ENCODE measurements at places on chromosomes 2 and 18.

- DNase-seq, result peak; percentile 13
Measured at GRCh38 chr2:215288112-215288815, 23.6 kb upstream of the ATIC start.

GRCh38 chr18:3060667-3061580 is 48.0 kb upstream of the LPIN2 start:
- DNase-seq, result peak; percentile 40

- DNase-seq, result no peak
Measured at GRCh38 chr2:12478151-12479064, 238.3 kb upstream of the TRIB2 start.

- DNase-seq, result peak; percentile 28
Measured at GRCh38 chr18:44098551-44099098, 582.1 kb upstream of the SETBP1 start.

DNA sequence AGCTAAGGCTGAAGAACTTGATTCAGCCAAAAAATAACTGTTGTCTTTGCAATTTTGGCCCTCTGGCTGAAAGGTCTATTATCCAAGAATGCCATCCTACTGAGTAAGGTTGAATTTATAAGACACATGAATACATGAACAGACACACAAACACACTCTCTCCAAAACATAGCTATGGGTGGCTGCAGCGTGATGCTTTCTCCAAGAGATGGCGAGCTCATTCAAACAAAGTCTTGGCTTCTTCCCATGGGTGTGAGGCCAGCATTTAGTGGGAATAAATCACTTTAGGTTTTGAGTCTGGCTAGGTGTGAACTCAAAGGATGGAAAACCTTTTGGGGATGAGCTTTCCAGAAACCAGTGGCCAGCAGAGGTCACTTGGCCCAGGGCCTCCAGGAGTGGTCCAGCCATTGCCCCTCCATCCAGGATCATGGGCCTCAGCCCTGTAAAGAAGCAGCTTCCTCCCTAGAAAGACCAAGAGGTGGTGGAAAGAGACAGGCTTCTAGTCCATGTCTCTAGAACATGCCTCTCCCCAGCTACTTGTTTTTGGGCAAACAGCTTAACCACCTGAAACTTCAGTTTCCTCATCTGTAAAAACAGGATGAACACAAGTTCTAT is 11.0 kb upstream of the OSR1 start:
- DNase-seq, result no peak

GRCh38 chr2:85755122-85756027 is 1.6 kb downstream of the ATOH8 start:
- no peak for DNase-seq

- no peak for DNase-seq
Measured at GRCh38 chr18:3427944-3428343, 22.0 kb upstream of the TGIF1 start.

GRCh38 chr18:48754993-48755473 is 195.7 kb downstream of the SMAD7 start:
- DNase-seq, result no peak

DNA sequence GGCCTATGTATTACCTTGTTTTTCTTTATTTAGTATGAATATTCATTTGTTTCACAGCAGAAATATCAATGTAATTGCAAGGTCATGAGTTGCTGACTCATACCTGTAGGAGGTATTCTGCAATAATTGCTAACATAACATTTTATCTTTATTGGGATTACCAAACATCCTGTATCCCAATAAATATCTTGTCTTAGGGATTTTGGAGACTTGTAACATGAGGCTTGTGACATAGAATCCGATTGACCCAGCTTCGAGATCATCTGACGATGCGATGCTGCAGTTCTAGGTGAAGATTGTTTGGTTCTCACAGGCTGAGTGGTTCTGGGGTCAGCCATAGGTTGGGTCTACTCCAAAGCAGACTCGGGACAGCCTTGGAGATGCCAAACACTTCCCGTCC is 133.4 kb upstream of the RND3 start:
- DNase-seq, result no peak

- no peak for DNase-seq
Measured at GRCh38 chr2:240563951-240564560, 3.9 kb downstream of the DUSP28 start.

DNA sequence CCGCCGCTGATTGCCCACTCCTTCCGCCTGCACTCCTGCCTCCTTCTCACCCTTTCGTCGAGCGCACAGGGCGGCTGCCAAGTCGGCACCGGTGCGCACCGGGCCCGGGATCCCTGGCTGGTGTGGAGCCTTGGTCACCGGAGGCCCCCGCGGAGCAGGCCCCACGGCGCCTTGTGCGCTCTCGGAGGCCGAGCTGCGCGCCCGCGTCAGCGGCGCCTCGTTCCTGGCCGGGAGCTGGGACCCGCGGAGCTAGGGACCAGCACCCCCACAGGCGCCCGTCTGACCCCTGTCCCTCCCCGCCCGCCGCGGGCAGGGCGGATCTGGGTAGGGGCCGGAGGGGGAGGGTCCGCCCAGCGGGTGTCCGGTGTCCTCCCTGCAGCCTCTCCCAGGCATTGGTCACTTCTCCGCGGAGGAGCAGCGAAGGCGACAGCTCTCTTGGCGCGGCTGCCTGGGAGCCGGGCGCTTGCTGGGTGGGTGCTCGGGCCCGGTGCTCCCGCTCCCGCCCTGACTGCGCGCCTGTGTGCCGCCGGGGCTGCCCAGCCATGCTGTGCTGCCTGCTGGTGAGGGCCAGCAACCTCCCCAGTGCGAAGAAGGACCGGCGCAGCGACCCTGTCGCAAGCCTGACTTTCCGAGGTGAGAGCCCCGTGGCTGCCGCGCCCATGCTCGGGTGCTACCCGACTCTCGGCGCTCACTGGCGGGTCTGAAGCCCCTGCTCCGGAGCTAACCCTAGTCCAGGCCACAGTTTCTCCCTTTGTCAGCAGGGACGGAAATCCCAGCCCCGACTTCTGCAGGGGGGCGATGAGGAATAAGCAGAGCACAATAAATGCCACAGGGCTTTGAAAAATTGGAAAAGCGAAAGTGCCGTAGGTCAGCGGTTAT is 13.2 kb downstream of the DYSF start:
- peak; percentile 37 for DNase-seq

DNA sequence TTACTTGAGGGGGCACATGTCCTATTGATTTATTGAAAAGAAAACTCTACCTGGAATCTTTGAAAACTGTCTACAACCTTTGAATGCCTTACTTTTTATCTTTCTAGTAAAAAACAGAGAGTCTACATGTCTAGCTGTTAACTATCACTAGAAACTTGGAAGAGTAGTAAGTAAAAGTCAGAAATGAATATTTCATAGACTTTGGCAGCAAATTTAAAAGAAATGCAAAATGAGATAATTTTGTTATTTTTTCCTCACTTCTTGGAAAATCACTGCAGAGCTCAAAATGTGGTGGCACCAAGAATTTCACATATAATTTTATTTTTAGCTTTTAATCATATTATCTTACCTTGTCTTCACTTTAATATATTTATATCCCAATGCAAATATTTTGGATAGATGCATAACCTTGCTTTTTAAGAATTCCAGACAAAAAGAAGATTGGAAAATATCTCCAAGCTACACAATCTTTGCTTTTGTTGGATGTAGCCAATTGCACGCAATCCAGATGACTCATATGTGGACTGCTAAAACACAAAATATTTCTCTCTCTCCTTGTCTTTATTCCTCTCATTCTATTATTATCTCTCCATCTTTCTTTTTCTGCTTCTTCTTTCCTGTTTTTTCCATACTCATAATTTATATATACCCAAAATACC is 92.2 kb upstream of the DSEL start:
- DNase-seq, result no peak

DNA sequence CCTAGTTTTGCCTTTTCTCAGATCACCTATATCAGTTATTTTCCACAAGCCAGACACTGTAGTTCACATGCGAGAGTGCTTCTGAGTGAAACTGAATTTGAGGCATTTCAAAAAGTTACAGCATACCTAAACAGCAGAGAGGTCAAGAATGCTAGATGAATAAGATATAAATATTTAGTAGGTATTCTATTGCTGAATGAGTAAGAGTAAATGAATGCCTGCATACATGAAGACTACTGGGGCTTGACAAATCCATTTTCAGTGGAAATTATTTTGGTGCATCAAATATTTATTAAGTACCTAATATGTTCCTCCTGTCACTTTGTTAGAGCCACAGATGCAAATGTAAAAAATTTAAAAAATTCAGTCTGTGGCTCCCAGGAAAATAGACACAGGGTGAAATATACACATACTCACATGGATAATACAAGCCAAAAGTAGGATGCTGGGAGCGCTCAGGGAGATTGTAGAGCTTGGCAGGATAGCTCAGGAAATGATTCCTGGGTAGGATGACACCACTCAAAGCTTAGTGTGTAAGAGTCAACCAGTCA is 27.6 kb upstream of the CDC42EP3 start:
- no peak for DNase-seq

- peak; percentile 84 for DNase-seq
Measured at GRCh38 chr2:61853086-61853846, 594 bp downstream of the FAM161A start.

GRCh38 chr18:43744960-43745745 is 467.9 kb upstream of the SYT4 start:
- no peak for DNase-seq

DNA sequence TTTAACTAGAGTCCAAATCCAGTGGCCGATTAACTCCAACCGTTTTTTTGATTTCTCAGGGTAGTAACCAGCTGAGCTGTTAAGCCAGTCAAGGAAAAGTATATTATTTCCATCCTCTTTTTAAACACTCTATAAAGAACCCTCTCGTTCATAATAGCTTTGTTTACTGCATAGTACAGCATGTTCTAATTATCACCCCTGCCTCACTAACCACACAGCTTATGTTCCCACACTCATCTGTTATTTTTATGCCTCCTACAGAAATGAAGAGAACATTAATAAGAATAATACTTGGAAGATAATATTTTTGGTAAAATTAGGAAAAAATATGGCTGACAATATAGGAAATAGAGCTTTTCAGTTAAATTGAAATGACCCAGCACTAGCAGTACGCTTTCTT is 2132.8 kb upstream of the CELF4 start:
- no peak for DNase-seq

- DNase-seq, result peak; percentile 33
Measured at GRCh38 chr2:134250840-134251461, 2.9 kb upstream of the MGAT5 start.

DNA sequence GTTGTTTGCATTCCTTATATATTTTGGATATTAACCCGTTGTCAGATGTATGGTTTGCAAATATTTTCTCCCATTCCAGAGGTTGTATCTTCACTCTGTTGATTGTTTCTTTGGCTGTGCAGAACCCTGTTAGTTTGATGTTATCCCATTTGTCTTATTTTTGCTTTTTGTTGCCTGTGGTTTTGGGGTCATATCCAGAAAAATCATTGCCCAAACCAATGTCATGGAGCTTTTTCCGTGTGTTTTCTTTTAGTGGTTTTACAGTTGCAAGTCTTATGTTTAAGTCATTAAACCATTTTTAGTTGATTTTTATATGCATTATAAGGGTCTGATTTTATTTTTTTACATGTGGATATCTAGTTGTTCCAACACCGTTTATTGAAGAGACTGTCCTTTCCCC is 35.8 kb downstream of the PPIG start:
- DNase-seq, result no peak

- DNase-seq, result peak; percentile 1
Measured at GRCh38 chr18:31049189-31049588, 6.6 kb upstream of the DSC3 start.

DNA sequence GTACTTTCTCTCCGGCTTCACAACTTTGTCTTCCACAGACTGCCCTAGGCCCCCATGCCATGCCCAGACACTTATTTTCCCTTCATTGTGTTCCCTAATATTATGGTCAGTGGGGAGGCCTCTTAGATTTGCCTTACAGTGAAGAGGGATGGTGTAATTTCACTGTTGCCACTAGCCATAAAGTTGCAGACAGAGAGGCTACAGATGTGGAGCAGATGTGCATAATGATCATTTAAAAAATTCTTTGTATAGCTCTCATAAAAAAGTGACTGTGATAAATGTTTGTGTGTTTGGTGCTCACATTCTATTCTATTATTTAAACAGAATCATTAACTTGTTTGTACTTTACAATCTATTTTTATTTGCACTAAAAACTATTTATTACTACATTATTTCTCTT is 67.5 kb upstream of the FN1 start:
- DNase-seq, result no peak

- no peak for DNase-seq
Measured at GRCh38 chr2:109300582-109300981, 171.6 kb downstream of the SH3RF3 start.

- no peak for DNase-seq
Measured at GRCh38 chr2:38243186-38243880, 133.7 kb downstream of the ATL2 start.

- DNase-seq, result no peak
Measured at GRCh38 chr18:23494992-23495391, 8.3 kb upstream of the RMC1 start.

DNA sequence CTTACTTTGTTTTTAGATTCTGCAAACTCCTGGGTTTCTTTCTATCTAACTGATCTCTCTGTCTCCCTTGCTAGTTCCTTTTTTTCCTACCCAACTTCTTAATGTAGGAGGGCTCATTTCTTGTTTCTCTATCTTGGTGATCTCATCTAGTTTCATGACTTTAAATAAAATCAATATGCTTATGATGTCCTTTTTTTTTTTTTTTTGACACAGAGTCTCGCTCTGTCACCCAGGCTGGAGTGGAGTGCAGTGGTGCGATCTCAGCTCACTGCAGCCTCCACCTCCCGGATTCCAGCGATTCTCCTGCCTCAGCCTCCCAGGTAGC is 42.2 kb upstream of the IL1RL1 start:
- peak; percentile 29 for DNase-seq

GRCh38 chr2:165161510-165161909 is 42.3 kb downstream of the SCN3A start:
- DNase-seq, result no peak

DNA sequence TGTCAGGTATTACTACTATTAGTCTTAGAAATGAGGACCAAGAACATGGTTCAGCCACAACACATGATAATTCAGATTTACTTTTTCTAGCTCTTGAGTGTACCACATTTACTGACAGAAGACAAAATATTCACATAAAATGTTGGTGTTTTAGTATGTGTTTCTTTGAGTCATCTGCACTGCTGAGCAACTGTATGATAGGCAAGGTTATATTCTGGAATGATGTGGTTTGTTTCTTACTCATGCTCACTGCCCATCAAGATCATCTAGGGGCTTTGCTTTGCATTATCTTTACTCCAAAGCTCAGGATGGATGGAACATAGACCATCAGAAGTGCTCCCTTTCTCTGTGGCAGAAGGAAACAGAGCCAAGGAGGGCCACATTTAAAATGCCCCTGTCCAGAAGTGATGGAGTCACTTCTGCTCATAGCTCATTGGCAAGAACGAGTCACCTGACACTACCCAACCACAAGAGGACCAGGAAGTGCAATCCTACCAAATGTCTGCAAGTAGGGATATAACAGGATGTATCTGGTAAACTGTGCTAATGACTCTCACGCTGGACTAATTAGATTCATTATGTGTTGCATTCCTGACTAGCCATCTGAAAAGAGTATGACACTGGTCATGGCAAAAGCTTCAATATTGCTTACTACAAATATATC is 81.5 kb downstream of the DIS3L2 start:
- DNase-seq, result no peak

- DNase-seq, result no peak
Measured at GRCh38 chr18:8966821-8967220, 135.7 kb upstream of the NDUFV2 start.

- no peak for DNase-seq
Measured at GRCh38 chr2:109525836-109526235, 87.9 kb downstream of the SEPTIN10 start.

- DNase-seq, result no peak
Measured at GRCh38 chr18:7480879-7481278, 86.2 kb upstream of the PTPRM start.

GRCh38 chr2:96907115-96908041 is 37.5 kb upstream of the SEMA4C start:
- DNase-seq, result peak; percentile 64

GRCh38 chr2:145038041-145038525 is 518.2 kb upstream of the ZEB2 start:
- no peak for DNase-seq

Measured in hematopoietic multipotent progenitor cell treated with erythropoietin and hydrocortisone succinate and interleukin-3 and kit ligand, for 4 days (in vitro differentiated cells).